Hepatic stellate cell (primary cell): ENCODE measurements at places on chromosomes 6 and 20.

DNA sequence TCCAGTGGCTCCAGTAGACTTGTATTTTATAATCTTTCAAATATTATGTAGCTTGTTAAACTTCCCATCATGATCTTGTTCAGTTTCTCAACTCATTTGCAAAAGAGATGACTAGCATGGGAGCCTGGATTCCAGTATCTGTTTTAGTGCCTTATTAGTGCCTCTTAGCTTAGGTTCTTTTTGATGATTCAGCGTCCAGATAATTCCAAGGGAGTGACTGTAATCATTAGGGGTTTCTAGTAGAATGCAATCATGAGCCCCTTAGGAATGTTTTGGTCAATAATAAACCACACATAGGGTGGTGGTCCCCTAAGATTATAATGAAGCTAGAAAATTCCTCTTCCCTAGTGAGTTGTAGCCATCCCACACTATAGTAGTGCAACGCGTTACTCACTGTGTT is 7.0 kb downstream of the CD2AP start:
- DNase-seq: no peak

- DNase-seq: no peak
These were observed 53.7 kb upstream of the CHRNA4 start for GRCh38 chr20:63414720-63415430.

DNA sequence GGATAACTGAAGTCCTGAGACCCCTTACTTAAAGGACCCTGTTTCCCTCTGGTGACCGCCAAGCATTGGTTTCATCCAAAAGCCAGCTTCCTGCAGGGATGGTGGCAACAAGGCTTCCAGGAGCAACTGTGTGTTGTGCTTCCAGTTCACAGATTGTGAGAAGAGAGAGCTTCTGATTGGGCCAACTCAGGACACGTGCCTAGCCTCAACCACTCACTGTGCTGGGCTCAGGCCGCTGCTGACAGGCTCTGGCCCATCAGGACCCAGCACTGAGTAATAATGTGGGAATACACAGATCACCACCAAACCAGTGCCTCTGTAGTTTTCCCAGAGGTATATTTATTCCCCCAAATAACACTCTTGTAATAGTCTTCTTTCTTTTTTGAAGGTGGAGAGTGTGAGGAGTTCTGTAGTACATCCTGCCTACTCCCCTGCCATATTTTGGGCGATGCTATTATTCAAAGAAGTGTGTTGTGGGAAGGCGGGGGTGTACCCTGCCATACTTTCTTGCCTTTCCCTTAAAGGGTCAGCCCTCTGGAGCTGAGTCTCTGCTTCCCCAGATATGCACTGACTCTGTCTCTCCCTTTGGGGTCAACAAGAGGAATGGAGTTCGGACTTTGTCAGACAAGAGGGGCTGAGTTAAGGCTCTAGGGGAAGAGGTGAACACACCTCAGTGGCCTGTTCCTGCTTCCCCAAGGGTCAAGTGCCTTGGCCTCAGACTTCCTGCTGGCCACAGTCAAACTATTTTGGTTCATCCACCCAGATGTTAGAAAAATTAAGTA is 23.2 kb downstream of the PPP1R16B start:
- DNase-seq: no peak

DNA sequence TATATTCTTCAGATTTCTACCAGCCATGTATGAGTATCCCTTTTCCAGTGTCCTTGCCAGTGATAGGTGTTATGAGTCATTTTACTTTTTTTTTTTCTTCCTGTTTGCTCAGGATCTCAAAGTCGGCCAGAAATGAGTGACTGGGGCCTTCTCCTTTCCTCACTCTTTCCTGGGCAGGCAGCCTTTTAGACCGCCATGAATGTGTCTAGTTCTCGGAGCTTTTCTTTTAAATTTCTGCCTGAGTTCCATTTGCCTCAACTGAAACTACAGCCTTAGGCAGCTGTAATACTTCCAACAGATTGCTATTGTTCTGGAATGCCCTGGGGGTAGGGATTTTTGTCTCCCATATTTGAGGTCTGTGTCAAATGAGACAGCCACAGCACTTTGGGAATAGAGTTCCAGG is 83.7 kb downstream of the STXBP5 start:
- peak; percentile 5 for DNase-seq

DNA sequence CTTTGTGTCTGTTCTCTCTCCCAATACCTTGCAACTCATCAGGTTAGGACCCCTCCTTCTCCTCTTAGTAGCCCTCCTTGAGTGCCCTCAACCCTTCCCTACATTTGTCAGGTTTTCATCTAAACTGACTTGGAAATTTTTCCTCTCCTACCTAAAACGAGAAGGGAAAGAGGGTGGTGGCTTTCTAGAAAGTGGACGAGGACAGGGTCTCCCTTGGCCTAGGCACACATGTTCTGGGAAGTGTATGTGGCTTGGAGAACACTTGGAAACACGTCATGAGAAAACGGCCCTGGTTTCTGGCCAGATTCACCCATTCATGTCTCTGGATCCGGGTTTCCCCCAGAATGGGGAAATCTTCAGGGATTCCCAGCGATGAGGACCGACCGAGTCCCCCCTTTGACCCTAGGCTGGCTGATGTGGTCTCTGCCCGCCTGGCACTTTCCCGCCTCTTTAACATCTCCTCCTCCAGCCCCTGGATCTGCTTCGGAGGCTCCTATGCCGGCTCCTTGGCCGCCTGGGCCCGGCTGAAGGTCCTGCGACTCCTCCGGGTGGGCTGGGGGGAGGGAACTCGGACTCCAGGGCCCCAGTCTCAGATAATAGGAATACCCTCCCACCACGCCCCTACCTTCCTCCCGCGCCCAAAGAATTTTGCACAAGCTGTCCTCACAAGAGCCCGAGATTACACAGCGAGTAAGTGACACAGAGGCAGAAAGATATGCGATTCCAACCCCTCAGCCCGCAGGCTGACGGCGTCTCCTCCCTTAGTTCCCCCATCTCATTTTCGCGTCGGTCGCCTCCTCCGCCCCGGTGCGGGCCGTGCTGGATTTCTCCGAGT is 3.0 kb downstream of the PRSS16 start:
- no peak for DNase-seq

GRCh38 chr20:33568378-33568777 is 78.5 kb downstream of the CBFA2T2 start:
- no peak for DNase-seq

- no peak for DNase-seq
These were observed 62.4 kb upstream of the QKI start for GRCh38 chr6:163352011-163352685.

- DNase-seq: no peak
These were observed 30.9 kb downstream of the MAP3K5 start for GRCh38 chr6:136761227-136761922.

- peak; percentile 70 for DNase-seq
These were observed at the start of gene ELOVL2 for GRCh38 chr6:11043961-11044711. Gene ELOVL2 (minus strand): TSS chr6:11044305. CDS start chr6:11044230, 75 bp downstream.

- DNase-seq: no peak
These were observed 511.2 kb upstream of the JARID2 start for GRCh38 chr6:14734416-14735340.

DNA sequence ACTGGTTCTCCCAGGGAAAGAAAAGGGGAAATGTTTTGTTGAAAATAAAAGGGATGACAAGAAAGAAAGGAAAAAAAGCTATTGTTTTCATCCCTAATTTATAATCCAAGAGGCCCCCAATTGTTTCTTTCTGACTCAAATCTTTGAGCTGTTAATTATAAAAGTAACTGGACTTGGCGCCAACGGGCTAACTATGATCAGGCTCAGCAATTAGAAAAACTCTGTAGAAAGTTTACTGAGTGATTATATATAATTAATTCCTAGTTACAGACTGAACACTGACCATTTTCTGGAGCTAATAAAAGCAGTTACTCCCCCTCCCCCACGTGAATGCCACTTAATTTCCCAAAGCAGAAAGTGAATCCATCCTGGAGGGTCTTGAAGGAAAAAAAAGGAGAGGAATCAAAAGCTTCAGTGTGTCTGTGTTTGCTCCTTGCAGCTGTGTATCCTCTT is 3.2 kb downstream of the ZMYND8 start:
- no peak for DNase-seq

- no peak for DNase-seq
These were observed 249.7 kb upstream of the SYNCRIP start for GRCh38 chr6:85892346-85892745.

DNA sequence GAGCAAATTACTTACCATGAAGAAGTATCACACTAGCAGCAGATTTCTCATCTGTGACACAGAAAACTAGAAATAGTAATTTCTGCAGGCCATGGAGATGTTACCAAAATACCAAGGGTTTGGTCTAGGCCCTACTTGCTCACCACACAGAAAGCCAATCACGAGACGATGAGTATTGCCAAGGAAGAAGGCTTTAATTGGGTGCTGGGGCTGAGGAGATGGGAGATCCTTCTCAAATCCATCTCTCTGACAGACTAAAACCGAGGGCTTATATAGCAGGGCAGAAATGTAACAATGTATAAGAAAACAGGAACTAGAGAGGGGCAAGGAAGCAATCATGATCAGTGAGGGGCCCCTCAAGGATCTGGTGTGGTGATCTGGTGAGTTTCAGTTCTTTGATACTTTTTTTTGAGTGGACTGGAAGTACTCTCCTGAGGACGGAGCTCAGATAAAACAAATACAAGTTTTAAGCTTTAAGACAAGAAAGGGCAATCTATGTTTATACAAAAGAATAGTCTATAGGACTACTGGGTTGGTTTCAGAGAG is 40.9 kb downstream of the RNF182 start:
- no peak for DNase-seq

DNA sequence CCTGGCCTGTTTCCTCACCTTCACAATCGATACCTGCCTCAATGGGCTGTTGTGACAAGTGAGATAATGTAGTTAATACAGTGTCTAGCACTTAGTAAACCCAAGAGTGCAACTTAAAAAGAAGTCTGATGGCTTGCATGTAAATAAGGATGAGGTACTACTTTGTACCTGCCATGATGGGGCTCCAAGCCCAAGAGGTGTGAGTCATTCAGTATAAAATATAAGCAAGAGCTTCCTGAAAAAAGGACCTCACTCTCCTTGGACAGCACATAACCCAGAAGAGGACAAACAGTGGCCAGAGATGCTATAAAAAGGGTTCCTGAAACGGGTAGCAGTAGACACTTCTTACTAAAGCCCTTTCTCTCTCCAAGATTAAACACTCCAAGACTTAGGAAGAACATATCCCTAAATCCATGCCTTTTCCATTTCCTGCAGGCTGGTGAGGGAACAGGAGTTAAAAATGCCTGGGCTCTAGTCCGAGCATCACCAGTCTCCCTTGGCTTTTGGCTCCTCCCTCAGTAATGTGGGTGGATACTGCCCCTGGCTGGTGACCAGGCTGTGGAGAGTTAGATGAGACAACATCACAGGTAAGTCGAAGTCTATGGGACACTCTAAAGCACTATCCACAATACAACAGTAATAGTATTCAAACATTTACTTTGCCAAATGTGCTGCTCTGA is 4.3 kb downstream of the UBE2V1 start:
- no peak for DNase-seq
